ENCODE measurements at places on chromosomes 11 and 22.

DNA sequence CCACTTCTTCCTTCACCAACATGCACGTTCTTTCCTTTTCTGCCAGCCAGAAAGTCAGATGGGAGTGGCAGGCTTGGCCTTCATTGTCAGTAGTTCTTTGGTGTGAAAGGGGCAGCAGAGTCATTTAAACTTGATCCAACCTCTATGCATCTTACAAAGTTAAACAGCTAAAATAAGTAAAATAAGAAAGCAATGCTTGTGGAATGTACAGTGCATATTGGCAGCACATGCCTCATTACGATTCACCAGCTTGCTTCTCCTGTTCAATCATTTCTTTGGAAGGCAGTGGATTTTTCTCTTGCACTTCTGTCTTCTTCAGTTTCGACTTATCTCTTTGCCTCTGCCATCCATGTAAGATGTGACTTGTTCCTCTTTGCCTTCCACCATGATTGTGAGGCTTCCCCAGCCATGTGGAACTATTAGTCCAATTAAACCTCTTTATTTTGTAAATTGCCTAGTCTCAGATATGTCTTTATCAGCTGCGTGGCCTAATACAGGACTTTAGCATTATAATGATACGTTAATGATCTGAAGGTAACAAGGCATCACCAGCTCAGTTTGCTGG, 14.8 kb downstream of the LGALS12 start:
- DNase-seq = no peak

GRCh38 chr11:12163181-12163941, 53.0 kb downstream of the MICAL2 start:
- DNase-seq = no peak

DNA sequence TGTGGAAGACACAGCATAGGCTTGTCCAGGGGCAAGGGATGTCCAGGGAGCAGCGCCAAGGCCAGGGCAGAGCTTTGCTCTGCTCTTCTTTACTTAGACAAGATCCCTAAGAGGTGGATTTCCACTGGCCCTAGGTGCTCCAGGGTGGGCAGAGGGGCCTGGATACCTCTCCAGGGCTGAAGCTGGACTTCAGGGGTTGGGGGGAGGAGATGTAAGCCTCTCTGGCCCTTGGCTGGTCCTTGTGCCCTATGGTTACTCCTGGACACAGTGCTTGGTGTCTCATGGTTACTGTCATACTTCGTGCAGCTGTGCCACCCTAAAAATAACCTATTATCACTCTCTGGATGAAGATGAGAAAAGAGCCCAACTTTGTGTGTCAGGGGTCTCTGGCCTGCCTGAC, 12.9 kb upstream of the KCNJ11 start:
- DNase-seq = no peak

DNA sequence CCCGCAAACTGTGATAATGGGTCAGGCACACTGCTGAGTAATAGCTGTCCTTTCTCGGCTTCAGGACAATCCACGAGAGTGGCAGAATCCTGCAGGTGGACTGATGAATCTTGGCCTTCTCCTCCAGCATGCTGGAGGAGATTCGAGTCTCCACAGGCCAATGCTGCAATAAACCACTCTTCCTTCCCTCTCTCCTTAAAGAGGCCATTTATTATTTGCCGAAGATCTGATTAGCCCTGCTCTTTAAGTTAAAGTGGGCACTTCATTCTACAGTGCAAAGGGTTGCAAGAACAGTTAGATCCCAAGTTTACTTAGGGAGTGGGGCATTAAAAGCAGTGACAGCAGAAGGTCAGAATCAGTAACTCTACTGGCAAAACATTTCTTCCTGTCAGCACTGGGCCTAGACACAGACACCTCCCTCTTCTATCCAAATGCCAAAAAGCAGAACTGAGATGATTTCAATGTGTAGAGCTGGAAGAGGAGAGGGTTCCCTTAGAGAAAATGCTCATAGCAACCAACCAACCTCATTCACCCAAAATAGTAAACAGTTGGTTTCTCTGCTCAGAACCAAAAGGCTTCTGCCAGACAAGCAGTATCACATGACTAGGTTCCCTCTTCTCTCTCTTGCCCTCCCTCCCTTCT, 121.7 kb downstream of the SGSM3 start:
- DNase-seq = no peak

GRCh38 chr11:33412241-33412640, 155.1 kb downstream of the HIPK3 start:
- DNase-seq = no peak

GRCh38 chr22:27695925-27696324, 105.6 kb downstream of the MN1 start:
- DNase-seq = no peak

- DNase-seq = no peak
These were observed 1.4 kb downstream of the RCE1 start for GRCh38 chr11:66844496-66845142.

GRCh38 chr22:30910358-30910757, 58.2 kb downstream of the MORC2 start:
- DNase-seq = no peak

DNA sequence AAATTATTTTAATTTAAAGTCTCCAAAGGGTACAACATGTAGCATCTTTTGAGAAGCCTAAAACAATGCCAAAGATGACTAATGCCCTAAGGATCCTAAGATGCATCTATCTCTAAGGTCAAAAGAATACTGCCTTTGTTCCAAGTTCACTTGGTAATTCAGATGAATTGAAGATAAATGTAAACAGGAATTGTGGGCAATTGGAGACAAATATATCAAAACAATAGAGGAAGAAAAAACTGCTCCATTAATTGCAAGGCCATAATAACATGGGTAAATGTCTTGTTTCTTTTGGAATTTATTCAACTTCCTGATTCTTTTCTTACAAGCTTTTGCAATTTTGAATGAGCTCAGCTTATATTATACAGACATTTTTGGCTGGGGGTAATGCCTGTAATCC, 338.6 kb downstream of the TTC28 start:
- DNase-seq = no peak

GRCh38 chr22:49663311-49663711, 164.4 kb downstream of the BRD1 start:
- no peak for DNase-seq

GRCh38 chr22:45698094-45698493, 26.5 kb downstream of the ATXN10 start:
- no peak for DNase-seq

GRCh38 chr11:36419791-36420424, 90.2 kb downstream of the TRAF6 start:
- DNase-seq = no peak

DNA sequence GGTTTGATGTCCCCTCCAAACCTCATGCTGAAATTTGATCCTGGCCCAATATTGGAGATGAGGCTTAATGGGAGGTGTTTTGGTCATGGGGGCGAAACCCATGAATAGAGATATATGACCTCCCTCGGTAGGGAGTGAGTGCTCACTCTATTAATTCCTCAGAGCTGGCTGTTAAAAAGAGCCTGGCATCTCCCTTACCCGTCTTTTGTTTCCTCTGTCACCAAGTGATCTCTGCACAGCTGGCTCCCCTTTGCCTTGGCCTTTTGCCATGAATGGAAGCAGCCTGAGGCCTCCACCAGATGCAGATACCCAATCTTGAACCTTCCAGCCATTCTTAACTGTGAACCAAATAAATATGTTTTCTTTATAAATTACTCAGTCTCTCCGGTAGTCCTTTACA, 4.5 kb upstream of the CCDC81 start:
- DNase-seq = no peak

DNA sequence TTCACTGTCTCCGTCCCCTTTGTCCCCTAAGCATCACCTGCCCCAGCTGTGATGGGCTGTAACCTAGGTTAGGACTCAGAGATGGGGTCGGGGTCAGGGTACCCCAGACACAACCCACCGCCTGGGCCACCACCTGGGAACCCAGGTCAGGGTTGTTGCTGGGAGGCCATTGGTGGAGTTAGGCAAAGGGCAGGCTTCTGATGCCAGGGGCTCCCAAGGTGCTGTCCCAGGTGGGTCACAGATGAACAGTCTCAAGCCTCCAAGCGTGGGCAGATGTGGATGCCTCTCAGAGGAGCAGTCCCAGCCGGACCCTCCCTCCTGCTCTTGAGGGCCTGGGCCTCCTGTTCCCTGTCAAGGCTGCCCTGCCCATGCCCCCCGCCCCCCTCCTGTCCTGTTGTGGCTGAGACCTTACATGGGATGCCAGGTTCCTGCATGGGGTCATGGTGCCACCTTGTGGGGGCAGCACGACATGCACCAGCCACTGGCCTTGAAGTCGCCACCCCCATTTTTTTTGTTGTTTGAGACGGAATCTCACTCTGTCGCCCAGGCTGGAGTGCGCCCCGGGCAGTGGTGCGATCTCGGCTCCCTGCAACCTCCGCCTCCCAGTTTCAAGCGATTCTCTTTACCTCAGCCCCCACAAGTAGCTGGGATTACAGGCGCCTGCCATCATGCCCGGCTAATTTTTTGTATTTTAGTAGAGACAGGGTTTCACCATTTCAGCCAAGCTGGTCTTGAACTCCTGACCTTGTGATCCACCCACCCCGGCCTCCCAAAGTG, 12.1 kb downstream of the GATD1 start:
- peak; percentile 49 for DNase-seq

- DNase-seq = no peak
These were observed 4.4 kb downstream of the PNPLA5 start for GRCh38 chr22:43887391-43887790.

All from T-helper 17 cell (primary cell).